ENCODE measurements at places on chromosomes 6 and 20.

GRCh38 chr6:14520029-14520428 lies 402.5 kb downstream of the CD83 start:
- no peak for DNase-seq
- H3K36me3 ChIP-seq: no peaks in the 10 kb centered on the region
- no peaks in the 10 kb centered on the region for H3K4me1 ChIP-seq
- no peak overlapping the region for H3K27ac ChIP-seq
- H3K27me3 ChIP-seq: no peaks in the 10 kb centered on the region

DNA sequence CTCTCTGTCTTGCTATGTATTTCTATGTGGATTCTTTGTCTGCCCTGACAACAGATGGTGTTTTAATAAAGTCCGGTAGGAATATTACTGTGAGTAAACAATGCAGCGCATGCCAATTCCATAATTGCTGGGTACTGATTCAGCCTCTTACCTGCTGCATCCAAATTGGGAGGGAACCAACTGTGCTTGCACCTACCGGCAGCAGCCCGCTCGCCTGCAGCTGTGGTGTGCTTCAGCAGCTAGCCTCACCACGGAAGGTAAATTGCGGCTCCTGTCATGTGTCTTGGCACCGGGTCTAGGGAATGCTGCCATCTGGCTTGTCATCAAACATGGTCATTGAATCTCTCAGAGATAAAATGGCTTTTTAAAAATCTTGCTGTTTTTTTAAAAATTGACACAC lies 704.8 kb upstream of the SLC35B3 start:
- H3K27me3 ChIP-seq: no peaks in the 10 kb centered on the region
- no peak overlapping the region for H3K27ac ChIP-seq
- DNase-seq: peak; percentile 31
- peaks cover 4% of the 10 kb centered on the region for H3K4me1 ChIP-seq
- H3K4me3 ChIP-seq: peak overlapping the region; percentile 39

DNA sequence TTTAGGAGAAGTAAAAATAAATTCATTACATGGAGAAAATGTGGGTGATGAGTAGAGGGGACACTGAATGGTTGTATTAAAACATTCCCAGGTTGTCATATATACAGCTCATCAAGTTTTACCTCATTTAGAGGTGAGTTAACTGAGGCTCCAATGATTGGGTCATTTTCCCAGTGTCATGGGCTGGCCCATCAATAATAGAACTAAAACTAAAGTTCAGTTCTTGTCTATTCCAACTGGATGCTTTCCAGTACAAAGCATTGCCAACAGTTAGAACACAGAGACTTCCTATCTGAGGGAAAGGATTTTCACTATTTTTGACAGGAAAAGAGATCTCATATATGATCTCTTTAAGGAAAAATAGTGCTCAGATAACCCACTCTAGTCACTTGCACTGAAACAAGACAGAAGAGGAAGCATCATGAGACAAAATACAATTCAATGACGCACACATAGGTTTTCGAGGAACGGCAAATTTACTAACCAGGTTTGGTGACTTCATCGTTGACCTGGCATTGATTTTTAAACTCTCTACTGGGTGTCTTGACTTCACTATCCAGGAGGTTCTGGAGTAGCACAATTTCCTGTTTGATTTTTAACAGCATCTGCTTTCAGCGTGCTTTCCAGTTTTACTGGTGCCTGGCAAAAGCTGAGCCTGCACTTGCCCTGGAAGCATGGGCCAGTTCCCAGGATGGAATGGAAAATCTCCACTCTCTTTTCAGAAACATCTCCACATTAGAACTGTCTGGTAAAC lies 195.5 kb upstream of the FBXL4 start:
- H3K27ac ChIP-seq: no peak overlapping the region
- no peaks in the 10 kb centered on the region for H3K36me3 ChIP-seq
- no peak overlapping the region for H3K4me3 ChIP-seq
- no peak for DNase-seq
- H3K4me1 ChIP-seq: no peaks in the 10 kb centered on the region

- DNase-seq: peak; percentile 51
- peak overlapping the region; percentile 29 for H3K27ac ChIP-seq
- no peaks in the 10 kb centered on the region for H3K36me3 ChIP-seq
- peaks cover 41% of the 10 kb centered on the region for H3K4me1 ChIP-seq
- H3K27me3 ChIP-seq: no peaks in the 10 kb centered on the region
- H3K4me3 ChIP-seq: no peak overlapping the region
These were observed 15.4 kb downstream of the EZR start for GRCh38 chr6:158803733-158804143.

GRCh38 chr20:49880724-49881445 lies 34.4 kb downstream of the SPATA2 start:
- H3K36me3 ChIP-seq: 0 out of 2 replicates have a peak, but pooled peaks cover 8% of the 10 kb centered on the region
- no peak for DNase-seq
- H3K27me3 ChIP-seq: no peaks in the 10 kb centered on the region
- peaks cover 6% of the 10 kb centered on the region for H3K4me1 ChIP-seq

- no peaks in the 10 kb centered on the region for H3K4me1 ChIP-seq
- H3K36me3 ChIP-seq: no peaks in the 10 kb centered on the region
- H3K4me3 ChIP-seq: no peak within 1 kb of the TSS
These were observed at the start of gene SGK1 for GRCh38 chr6:134317471-134318131. SGK1 (minus strand) TSS chr6:134318112; CDS start chr6:134317460, 652 bp downstream.

GRCh38 chr6:86456821-86457220 lies 480.5 kb upstream of the HTR1E start:
- DNase-seq: no peak
- no peaks in the 10 kb centered on the region for H3K4me1 ChIP-seq
- H3K4me3 ChIP-seq: no peak overlapping the region
- H3K36me3 ChIP-seq: no peaks in the 10 kb centered on the region
- H3K27me3 ChIP-seq: no peaks in the 10 kb centered on the region
- no peak overlapping the region for H3K27ac ChIP-seq

DNA sequence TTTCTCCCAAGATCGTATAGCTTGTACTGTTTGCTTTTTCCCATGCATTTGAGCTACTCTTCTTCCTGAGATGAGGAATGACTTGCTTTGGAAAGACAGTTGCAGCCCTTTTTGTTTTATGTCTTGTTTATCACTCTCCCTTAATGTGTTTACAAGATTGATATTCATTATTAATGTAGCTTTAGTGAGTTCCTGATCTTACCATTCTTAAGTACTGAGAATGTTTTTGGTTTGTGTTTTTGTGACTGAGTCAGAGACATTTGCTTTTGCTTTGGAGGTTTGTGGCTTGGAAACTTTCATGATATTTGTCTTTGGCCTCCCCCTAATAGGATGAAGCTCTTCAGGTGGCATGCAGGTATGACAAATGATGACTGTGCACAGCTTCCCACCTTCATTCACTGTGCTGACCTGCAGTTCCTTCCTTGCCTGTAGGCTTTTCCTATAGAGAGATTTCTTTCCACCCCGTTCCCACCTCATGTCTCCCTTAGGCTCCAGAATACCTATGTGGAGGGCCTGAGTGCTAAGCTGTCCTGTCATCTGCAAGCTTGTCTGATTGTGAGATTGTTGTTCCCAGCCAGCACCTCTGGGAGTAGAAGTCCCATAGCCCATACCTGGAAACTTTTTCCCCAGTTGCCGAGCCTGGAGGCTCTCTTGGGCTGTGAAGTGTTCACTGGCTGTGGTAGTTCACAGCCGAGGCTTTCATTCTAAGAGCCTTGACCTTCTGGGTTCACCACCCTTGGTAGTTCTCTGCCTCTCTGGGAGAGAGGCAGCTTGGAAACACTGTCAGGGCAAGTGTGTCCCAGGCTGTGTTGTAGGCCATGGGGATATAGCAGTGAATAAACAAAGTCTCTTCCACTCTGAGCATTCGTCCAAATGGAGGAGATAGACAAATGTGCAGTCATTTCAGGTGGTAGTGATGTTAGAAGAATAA lies 27.1 kb downstream of the CDS2 start:
- no peak overlapping the region for H3K27ac ChIP-seq
- H3K27me3 ChIP-seq: no peaks in the 10 kb centered on the region
- no peak overlapping the region for H3K4me3 ChIP-seq
- H3K36me3 ChIP-seq: no peaks in the 10 kb centered on the region

DNA sequence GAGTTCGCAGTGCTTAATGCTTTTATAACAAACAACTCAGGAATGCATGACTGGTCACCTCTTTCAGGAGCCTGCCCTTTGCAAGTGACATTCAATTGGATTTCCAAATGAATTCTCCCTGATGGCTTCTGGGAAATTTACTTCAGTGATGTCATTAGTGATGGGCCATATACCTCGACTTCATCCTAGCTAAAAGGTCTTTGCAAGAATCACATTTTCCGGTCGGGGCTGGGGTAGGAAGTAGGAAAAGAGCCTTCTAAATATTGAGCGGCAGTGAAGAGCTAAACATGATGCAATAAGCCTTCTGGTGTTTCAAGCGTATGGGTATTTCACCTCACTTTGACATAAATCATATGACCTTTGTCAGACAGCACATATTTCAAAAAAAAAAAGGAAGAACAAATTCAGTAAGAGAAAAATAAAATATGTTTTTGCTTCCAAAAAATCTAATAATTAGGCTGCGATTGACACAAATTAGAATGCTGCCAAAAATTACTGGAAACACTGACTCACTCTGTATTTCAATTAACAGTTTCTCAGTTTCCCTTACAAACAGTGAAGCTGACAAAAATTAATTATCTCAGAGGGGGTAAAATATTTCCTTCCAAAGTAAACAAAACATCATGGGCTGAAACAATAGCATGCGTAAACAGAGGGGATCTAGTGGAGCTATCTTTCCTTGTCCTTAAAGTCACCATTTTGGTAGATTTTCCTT lies 39.8 kb downstream of the ADTRP start:
- no peak for DNase-seq
- no peak overlapping the region for H3K4me3 ChIP-seq
- H3K27me3 ChIP-seq: no peaks in the 10 kb centered on the region
- H3K36me3 ChIP-seq: no peaks in the 10 kb centered on the region
- H3K27ac ChIP-seq: no peak overlapping the region

All from SJCRH30 (cell line).